Hepatocyte (in vitro differentiated cells): ENCODE measurements at places on chromosomes 5 and 9. TPM values are rescaled to one million over a fixed set of nuclear protein-coding genes. Genes with fewer than 3 reads are reported as not detected.

DNA sequence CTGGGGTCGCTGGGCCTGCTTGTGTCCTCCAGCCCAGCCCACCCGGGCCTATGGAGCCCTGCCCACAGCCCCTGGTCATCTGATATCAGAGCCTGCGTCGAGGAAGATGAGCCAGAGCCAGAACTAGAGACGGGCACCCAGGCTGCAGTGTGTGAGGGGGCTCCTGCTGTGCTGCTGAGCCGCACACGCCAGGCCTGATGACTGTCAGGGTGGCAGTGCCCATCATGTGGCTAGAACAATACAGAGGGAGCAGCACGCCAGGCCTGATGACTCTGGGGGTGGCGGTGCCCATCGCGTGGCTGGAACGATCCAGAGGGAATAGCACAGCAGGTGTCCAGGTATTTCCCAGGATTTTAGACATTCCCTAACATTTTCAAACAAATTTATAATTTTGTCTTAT is 9.2 kb upstream of the LRRC14B start:
- no peak for DNase-seq

DNA sequence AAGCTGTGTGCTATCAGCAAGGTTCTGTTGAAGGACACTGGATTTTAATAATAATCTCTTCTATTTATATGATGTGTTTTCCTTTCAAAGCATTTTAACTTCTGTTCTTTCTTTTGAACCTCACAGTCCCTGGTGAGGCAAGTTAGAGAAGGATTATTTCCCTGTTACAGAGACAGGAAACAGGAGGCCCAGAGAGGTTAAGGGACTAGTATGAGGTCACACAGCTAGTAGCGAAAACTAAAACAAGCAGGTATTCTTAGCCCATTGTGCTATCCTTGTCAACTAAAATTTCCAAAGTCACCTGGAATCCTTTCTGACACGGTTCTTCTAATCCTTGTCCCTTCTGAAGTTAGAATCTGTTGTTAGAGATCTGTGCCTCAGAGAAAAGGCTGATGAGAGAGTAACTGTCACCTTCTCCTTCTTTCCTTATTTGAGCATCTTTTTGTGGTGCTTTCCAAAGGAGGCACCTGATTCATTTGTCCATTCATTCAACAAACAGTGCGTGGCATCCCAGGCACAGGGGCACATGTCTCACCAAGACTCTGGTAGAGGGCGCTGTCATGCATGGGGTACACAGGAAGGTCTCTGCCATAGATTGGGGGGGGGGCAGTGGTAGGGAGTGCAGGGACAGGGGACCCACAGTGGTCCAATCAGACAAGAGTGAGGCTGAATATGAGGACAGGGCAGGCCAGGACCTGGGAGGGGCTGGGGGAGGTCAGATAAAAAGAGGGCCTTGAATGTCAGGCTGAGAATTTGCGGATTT is 61.5 kb downstream of the CRB2 start:
- no peak for DNase-seq

DNA sequence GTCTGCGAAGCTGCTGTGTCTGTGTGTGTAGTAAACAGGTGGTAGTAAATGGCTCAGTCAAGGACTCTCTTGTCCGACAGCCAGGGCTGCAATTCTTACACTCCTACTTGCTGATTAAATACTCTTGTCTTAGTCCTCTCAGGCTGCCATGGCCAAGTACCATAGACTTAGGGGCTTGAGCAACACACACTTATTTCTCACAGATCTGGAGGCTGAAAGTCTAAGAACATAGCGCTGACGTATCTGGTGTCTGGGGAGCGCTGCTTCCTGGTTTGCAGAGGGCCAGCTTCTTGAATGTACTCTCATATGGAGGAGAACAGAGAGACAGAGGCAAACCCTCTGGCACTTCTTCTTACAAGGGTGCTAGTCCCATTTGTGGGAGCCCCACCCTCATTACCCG is 411.0 kb downstream of the MED10 start:
- no peak for DNase-seq

GRCh38 chr5:176187276-176188062 is 50.8 kb upstream of the SIMC1 start:
- DNase-seq = no peak

- no peak for DNase-seq
Observed at GRCh38 chr9:26904070-26904469, 11.5 kb upstream of the CAAP1 start.

DNA sequence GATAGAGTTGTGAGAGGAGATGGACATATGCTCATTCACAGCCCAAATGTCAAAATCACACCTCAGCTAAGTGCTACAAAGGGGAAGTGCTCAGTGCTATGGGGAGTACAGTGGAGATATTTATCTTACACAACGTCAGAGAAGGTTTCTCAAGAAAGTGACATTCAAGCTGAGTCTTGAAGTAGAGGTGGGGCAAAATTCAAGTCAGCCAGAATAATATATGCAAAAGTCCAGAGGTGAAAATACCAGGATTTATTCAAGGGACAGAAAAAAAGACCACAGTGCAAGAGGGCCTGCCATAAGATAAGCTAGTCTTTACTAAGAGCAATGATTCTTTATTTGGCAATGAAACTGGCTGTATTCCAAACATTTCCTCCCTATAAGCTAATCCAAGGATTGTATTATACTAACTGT is 327.8 kb upstream of the PIK3R1 start:
- DNase-seq = no peak

GRCh38 chr5:36982146-36982545 is 105.6 kb downstream of the NIPBL start:
- no peak for DNase-seq

DNA sequence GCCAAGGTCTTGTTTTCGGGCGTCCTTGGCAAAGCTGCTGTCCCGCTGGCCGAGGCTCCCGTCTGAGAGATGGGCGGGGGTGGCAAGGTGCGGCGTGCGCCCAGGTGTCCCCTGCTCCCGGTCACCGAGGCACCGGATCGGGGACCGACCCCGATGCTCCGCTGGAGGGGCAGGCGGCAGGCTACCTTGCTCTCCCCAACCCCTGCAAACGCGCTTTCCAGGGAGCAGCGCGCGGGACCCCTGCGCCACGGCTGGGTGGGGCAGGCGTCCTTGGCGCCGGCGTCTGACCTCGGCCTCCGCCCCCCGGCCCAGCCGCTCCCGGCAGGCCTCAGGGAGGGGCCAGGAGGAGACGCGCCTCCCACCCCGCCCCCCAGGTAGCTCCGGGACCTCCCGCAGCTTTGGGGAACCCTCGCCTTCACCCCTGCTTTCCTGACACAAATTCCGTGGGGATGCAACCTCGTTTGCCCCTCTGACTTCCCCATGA is 551 bp downstream of the N4BP3 start:
- no peak for DNase-seq

DNA sequence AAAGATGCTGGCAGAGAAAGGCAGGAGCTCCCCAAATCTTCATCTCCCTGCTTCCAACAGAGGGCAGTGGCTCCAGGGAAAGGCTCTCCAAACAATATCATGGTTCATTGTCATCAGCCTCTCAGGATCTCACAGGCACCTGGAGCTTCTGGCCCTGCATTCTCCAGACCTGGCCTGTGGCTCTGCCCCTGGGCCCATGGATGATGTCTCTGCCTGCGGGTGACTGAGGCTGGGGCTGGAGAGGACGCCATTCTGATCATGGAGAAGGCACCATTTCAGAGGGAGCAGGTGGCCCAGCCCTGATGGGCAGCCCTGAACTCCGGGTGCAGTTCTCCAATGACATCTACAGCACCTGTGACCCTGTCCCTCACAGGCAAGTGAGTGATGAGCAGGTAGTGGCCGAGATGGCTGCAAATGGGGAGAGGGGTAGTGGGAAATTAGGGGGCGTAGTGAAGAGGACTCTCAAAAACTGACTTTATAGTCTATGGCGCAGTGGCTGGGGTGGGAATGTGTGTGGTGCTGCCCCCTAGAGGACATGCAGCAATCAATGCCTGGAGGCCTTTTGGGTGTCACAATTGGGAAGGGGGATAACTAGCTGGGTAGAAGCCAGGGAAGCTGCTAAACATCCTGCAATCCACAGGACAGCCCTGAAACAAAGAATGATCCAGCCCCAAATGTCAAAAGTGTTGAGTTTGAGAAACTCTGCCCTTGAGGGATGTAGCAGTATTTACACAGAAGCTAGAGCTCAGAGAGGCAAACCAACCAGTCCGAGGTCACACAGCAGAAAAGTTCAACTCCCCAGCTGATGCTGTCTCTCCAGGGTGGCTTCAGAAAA is 3.2 kb downstream of the SH3PXD2B start:
- DNase-seq = peak; percentile 45

The LVRN gene
- 0.36 and 0.43 TPM in 2 replicates for total RNA-seq

The CLIC3 gene
- 6.6 and 9.9 TPM in 2 replicates for total RNA-seq

The IDNK gene
- 5.3 and 11.1 TPM in 2 replicates for total RNA-seq

The SREK1IP1 gene
- total RNA-seq = 18.7 and 19.6 TPM in 2 replicates

The SEMA6A gene
- 50.0 and 68.6 TPM in 2 replicates for total RNA-seq

The PCDHGA8 gene
- total RNA-seq = 1.00 and 1.5 TPM in 2 replicates

The LCN2 gene
- total RNA-seq = 5.3 and 14.3 TPM in 2 replicates

The NSD1 gene
- total RNA-seq = 28.8 and 29.1 TPM in 2 replicates
